ENCODE measurements at places on chromosomes 1 and 21.

DNA sequence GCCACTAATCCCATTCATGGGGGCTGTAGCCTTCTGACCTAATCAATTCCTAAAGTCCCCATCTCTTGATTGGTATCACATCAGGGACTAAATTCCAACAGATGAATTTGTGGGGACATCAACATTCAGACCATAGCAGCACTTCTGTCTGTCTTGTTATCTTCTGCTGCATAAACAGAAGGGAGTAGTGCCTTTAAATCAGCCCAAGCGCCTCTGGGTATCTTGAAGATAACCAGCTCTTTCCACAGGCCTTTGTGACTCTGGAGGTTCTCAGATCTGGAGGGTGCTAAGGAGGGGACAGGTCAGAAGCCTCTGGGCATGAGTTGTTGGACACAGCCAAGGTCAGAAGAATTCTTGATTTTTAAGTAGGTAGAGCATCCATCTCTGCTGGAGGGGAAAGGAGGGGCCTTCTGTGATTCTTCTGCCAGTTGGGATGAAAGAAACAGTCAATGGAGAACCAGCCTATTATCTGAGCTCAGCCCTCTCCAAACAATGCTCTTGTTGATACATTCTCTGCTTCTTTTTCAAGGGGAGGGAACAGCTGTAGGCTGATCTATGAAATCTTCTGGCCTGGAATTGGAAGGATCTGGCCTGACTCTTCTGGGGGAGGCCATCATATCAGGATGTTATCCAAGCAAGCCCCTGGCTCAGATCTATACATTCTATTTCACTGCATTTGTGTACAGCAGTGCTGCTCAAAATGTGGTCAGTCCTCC is 31.3 kb upstream of the LRIG2 start:
- no peak for DNase-seq

GRCh38 chr21:38354746-38355145 is 98.0 kb downstream of the KCNJ15 start:
- no peak for DNase-seq

DNA sequence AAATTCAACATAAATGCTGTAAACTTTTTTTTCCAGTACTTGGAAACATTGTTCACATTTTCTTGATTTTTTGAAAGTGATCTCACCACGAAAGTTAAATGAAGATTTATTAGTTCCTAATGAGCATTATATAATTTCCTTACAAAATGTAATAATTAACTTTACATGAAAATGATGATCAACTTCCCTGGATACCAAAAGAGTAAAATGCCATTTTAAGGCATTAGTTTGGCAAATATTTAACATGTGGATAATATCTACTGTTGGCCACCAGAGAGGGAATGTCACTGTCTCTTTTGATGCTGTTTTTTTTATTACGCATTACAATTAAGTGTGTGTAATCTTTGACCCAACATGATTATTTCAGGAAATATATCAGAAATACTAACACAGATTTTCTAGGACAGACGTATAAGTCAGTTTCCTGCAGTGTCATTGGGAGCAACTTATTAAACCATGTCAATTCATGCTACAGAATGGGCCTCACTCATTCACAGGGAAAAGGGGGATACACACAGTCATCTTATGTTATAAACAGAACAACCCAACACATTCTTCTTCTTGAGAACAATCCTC is 903.9 kb upstream of the ADGRL2 start:
- DNase-seq = no peak

- no peak for DNase-seq
Observed at GRCh38 chr1:119915517-119915916, 19.2 kb upstream of the ADAM30 start.

DNA sequence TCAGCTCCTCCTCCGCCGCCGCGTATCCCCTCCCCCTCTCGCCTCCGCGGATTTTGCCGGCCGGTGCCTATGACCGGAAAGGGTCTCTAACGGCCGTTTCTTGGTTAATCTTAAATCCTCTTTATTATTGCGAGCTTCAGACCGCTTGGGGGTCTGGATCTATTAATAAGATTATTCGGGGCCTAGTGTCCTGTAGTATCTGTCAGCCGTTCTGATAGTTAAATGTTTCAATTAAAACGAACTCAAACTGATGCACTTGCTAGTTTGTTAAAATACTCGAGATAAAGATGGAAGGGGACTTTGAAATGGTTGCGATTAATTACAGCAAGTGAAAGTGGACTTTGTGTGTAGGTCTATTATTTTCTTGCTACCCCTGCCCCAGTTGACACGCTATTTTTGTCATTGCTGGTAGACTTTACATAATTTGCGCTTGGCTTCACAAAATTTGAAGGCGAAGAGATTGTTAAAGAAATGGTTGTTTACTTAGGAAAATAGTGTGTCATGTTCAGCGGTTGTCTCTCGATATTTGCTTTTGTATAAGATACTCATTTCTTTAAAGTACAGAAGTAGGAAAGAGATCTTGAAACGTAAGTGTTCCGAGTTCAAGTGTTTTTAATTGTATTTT is 779 bp downstream of the SON start:
- no peak for DNase-seq

GRCh38 chr1:204446413-204447111 is 34.9 kb upstream of the PPP1R15B start:
- no peak for DNase-seq

DNA sequence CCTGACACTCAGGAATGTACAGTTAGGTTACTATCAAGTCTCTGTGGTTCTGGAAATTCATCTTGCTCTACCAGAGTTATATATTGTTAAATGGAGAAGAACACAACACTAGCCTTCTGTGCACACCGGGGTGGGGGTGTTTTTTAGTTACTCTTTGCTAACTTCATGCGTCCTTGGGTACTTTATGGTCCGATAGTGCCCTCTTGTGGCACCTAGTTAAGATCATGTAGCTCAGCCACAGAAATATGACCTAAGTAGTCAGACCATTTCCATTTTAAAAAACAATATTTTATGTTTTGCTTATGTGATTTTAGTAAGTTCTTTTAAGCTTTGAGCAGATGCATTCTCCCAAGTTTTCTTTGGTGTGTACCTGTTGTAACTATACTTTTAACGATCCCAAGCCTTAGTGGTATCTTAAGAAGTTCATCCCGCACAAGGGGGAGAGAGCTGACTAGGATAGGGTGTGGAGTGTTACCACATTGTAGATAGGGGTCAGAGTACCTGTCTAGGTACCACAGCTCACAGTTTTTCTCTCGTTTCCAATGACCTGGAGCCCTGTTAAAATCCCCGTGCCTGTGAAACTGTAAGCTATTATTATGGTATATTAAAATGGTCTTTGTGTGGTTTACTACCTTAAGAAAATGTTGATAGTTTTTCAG is 20.6 kb upstream of the SH3D21 start:
- DNase-seq = no peak

DNA sequence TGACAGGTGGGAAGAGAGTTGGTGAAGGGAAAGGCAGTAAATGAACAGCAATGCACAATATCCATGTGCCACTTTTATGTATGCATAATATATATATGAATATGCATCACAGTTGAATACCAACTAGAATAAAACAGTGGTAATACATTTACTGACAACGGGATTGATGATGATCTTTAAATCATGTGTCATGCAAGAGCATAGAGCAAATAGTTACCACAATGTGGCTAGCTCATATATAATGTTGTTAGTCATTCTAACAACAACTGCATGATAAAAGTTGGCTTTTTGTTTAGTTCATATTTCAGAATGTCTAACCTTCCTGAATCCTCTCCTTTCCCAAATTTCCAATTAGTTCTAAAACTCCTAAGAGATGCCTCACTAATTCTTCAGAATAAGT is 46.4 kb downstream of the GORAB start:
- no peak for DNase-seq

GRCh38 chr1:113677250-113678158 is 81.8 kb downstream of the PHTF1 start:
- no peak for DNase-seq

Data from cortex of kidney (tissue), 1 donor.